ENCODE measurements at places on chromosomes 3 and 15.

GRCh38 chr15:67691450-67691849 lies 133.9 kb upstream of the SKOR1 start:
- DNase-seq: no peak

DNA sequence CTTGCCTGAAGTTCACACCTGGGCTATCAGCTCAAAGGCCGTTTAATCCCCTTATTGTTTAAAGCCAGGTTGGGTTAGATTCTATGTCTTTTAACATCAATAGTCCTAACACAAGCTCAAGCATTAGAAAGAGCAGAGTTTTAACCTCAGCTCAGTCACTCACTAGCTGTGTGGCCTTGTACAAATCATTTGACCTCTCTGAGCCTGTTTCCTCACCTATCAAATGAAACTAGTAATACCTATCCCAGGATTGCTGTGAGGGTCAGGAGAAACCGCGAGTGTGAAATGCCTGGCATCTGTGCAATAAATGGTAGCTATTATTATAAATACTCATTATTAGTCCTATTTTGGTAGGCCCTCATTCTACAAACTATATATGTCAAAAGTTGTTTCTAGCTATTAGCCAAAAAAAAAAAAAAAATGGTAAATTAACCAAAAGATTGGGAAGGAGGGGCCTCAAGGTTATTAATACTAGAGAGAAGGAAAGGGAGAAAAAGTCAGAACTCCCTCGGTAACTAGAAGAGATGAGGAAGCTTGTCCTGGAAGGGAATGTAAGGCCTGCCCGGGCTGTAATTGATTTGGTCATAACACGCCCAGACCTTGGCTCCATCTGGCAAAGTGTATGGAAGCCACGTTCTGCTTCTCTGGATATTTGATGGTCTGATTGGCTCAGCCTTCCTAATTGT lies 510.5 kb upstream of the PROK2 start:
- DNase-seq: no peak

- peak; percentile 86 for DNase-seq
Measured at GRCh38 chr15:63292771-63293170, 15.4 kb downstream of the APH1B start.

DNA sequence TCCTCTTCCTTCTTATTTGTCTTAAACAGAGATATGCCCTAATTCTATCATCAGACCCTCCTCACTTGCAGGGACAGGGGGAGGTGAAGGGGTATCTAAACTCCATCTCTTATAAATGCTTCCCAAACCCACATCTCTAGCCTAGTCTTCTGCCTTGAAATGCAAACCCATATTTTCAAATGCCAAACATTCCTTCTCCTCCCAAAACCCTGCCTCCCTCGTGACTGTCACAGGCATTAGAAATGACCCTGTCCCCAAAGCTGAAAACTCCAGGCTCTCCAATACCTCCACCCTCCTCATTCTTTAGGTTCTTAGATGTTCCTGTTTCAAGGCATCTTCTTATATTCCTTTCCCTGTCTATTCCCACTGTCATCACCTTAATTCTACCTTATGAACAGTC lies 191.0 kb downstream of the ERC2 start:
- no peak for DNase-seq

- no peak for DNase-seq
Measured at GRCh38 chr15:101718896-101719295, 5.4 kb downstream of the TARS3 start.

- DNase-seq: peak; percentile 89
Measured at GRCh38 chr3:5122741-5123706, 932 bp downstream of the ARL8B start.

DNA sequence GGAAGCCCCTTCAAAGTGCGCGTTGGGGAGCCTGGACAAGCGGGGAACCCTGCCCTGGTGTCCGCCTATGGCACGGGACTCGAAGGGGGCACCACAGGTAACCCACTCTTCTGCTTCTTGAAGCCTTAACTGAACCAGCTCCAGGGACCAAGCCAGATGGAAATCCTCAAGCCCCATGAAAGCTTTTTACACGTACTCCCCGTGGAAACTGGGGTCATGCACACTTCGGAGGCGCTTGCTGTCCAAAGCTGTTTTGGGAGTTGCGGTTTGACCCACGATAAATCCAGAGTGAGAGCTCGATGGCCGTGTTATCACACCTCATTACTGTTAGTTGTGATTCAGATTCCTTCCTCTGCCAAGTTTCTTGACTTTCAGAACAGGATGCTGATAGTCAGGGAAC lies 47.5 kb downstream of the DNASE1L3 start:
- no peak for DNase-seq

GRCh38 chr3:78003090-78003489 lies 963.2 kb downstream of the ROBO2 start:
- no peak for DNase-seq

- peak; percentile 21 for DNase-seq
Measured at GRCh38 chr15:83571820-83572707, 81.9 kb upstream of the ADAMTSL3 start.

- DNase-seq: no peak
Measured at GRCh38 chr15:88805031-88805780, 2.0 kb downstream of the ACAN start.

DNA sequence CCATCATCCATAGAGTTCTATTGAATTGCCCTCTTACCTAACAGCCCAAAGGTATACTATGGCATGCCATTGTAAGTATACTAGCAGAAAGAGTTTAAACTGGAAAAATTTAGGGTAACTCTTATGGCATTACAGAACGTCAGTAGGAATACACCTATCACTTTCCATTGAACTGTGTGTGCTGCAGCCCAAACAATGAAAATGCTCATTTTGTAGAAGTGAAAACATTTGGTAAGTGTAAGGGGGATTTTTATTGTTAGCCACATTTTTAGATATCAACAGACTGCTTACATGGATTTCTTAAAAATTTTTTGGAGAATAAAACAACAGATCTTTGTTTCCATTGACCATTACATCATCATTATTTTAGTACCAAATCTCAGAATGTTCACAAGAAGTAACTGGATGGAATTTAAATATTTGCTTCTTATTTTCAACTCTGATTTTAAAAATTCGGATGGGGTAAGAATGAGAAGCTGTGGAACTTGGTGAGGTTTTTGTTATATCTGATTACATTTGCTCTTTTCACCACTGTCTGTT lies 245.9 kb downstream of the UBE2E2 start:
- no peak for DNase-seq

GRCh38 chr3:65020281-65021160 lies 332.7 kb upstream of the ADAMTS9 start:
- no peak for DNase-seq

DNA sequence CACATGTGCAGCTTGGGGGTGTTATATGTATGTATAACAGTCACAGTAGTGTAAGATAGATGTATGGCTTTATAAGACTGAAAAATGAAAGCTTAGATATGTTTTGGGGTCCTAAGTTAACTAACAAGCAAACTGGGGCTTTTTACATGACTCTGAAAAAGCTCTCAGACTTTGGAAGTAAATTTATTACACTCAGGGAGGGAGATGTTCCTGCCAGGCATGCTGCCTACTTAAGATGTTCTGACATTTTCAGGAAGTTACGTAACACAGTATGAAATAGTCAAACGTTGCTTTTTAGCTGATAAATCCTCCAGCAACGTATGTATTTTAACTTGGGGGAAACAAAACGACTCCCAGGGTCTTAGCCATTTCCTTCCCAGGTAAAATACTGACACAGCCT lies 1.7 kb upstream of the IFT57 start:
- peak; percentile 68 for DNase-seq

GRCh38 chr3:9582332-9582731 lies 28.7 kb upstream of the LHFPL4 start:
- no peak for DNase-seq

DNA sequence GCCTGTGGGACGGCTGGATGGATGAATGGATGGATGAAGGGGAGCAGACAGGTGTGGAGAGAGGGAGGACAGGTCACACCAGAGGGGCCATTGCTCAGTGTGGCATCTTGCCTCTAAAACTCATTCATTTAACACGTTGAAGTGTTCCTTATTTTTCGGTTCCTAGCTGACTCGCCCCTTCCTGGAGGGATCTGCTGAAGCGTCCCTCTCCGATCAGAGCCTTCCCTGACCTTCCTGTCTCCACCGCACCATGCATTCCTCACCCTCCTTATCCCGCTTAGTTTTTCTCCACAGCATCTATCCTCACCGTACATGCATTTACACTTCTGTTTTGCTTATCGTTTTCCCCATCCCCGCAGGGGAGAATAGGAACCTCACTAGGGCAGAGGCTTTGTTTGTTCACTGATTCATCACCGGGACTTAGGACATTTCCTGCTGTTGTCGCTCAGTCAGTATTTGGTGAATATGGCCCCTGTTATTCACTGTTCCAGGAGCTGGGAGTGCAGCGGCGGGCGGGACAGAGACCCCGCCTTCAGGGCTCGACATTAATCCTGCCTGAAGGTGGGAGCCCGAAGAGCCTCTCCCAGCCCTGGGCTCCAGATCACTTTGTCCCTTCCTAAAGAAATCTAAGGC lies 32.0 kb downstream of the FOXL2 start:
- peak; percentile 22 for DNase-seq

DNA sequence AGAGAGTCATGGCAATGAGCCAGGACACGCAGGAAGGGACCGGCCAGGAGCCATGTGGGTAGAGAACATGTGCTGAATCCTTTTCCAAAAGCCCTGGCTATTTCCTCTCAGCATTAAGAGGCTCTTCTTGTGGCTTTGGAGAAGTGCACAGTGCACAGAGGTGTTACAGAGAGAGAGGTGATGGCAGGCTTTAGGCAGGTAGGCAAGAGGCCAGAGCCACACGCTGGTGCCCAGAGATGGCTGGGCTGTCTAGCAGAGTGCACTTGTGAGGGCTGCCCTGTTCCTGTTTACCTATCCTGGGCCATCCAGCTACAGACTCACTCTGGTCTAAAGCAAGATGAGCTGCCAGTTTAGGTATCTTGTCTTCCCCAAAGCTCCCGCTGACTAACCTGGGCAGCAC lies 402.6 kb downstream of the OCA2 start:
- no peak for DNase-seq

GRCh38 chr15:90286678-90287077 lies 21.2 kb downstream of the NGRN start:
- peak; percentile 41 for DNase-seq

DNA sequence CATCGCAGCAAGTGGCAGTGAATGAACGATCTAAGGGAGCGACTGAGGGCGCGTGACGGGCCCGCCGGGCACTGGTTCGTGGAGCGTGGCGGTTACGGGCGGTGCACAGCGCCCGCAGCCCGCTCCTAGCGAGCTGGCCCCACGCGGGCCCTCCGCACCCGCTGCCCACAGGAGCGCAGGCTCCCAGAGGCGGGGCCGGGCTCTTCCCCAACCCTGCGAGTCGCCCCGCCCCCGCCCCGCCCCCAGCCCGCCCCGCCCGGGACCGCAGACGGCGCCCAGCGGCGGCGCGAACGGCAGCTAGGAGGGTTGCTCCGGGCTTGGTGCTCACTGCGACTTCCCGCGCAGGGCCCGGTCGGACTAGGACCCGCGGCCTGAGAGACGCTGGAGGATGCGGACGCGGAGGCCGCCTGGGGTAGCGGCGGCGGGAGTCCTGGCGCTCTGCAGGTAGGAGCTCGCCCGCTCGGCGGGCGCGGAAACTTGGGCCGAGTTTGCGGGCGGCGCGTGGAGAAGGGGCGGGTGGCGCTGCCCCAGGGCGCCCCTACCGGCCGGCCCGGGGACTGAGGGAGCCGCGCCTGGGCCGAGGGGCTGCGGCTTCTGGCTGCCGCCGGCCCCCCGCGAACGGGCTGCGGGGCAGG lies at the start of gene C15orf39:
TSS of gene C15orf39 (plus strand) at position 267 of the 635 bp plus-strand sequence. CDS start 4,167 bp downstream, outside the sequence.
- DNase-seq: peak; percentile 64

DNA sequence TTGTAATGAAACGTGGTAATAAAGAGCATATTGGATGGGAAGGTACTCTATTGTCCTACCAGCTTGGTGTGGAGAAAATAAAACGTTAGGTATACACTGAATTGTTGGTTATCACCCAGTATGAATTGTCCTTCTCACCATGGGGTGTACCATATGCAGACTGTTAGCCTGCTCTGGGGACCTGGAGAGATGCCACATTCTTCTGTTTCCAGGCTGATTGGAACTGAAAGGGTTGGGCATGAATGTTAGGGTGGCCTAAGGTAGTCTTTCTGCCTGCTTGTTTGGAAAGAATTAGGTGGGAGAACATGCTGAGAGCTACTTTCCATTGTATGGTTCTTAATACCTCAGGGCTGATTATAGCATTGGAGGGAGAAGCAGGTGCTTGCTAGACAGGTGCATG lies 340.6 kb downstream of the PTPRG start:
- DNase-seq: no peak

GRCh38 chr3:171172070-171172469 lies 145.6 kb upstream of the SLC2A2 start:
- DNase-seq: no peak

DNA sequence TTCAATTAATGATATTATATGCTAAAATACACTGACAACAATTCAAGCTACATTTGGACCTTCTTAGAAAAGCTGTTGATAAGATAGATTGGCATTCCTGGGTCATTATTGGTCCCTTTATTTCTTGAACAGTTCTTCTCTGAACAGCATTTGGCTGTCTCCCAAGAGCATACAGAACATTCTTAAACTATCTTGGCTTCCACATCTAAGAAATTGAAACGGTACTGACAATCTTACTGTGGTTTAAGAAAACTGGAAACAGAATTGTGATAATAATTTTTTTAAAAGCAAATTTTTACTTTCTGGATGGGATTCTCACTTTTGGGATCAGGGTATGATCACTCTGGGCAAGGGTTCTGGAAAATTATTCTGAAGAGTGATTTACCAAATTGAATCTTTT lies 161.7 kb upstream of the ZNF385D start:
- DNase-seq: peak; percentile 39

DNA sequence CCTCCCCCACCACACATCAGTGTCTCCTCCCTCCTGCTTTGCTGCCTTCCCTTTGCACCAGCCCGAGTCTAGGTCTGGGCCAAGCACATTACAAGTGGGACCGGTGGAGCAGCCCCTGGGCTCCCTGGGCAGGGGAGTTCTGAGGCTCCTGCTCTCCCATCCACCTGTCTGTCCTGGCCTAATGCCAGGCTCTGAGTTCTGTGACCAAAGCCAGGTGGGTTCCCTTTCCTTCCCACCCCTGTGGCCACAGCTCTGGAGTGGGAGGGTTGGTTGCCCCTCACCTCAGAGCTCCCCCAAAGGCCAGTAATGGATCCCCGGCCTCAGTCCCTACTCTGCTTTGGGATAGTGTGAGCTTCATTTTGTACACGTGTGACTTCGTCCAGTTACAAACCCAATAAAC lies 2.3 kb upstream of the ABCF3 start:
- DNase-seq: no peak

GRCh38 chr15:90646662-90647305 lies 70.4 kb upstream of the BLM start:
- no peak for DNase-seq

DNA sequence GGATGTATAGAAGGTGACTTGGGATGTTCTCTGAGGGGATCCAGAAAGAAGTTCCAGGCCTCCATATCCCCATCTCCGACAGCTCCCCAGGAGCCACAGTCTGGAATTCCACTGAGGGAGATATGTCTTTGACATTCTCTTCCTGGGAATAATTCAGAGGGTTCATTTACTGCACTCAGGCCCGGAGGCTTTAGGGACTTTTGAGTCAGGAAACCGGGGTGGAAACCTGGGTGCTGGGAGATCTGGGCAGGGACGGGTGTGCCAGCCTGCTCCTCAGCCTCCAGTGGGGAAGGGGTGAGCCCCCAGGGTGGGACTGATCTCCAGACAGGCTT lies 147.7 kb downstream of the SMAD6 start:
- DNase-seq: no peak

GRCh38 chr3:141371882-141372281 lies 3.6 kb downstream of the ZBTB38 start:
- DNase-seq: no peak
